ENCODE measurements at places on chromosomes 5 and 9.

DNA sequence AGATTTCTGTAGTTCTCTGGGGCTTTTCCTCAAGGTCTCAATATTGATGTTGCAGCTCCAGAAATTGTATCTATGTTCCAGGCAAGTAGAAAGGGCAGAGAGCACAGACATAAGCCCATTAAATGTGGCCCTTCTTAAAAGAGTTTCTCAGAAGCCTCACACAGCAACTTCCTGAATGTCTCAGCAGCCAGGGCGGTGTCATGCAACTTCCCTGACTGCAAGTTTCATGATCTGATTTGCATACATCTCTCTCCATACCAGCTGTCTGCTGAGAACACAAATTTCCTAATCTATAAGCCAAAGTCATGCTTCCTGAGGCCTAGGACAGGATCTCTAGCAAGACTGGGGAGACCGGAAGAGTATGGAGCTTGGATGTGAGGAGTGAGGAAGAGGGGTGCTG, 13.0 kb downstream of the RGS7BP start:
- DNase-seq: no peak

- no peak for DNase-seq
These were observed 140.9 kb upstream of the GAS1 start for GRCh38 chr9:87088192-87088591.

GRCh38 chr5:27465140-27465539, 426.8 kb upstream of the CDH9 start:
- DNase-seq: no peak

DNA sequence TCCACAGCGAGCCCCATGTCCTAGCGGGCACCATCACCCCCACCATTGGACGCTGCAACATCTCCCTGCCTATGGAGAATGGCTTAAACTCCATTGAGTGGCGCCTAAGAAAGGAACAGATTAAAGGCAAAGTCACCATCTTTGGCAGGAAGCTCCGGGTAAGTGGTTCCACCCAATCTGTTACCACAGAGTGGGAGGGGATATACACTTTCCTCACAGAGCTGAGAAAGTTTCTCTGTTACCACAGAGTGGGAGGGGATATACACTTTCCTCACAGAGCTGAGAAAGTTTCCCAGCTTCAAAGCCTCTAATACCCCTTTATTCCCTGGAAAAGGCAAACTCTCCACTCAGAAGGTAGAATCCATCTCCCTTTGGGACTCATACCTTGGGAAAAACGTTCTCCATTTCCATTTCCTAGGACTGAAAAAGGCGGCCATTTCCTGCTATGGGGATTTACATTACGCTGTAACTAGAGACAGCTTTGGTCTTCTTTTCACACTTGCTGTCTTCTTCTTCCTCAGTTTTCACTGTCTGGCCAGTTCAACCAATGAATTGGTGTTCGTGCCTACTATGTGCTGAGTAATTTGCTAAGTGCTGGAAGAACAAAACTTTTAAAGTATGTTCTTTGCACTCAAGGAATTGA, 63.4 kb upstream of the WWC1 start:
- peak; percentile 92 for DNase-seq

GRCh38 chr9:5326893-5327548, 12.7 kb downstream of the RLN1 start:
- no peak for DNase-seq

- DNase-seq: no peak
These were observed 11.2 kb upstream of the ANXA6 start for GRCh38 chr5:151168602-151169344.

GRCh38 chr5:72363166-72363802, 43.1 kb downstream of the PTCD2 start:
- no peak for DNase-seq

GRCh38 chr5:132267166-132267739, 9.8 kb downstream of the PDLIM4 start:
- no peak for DNase-seq

DNA sequence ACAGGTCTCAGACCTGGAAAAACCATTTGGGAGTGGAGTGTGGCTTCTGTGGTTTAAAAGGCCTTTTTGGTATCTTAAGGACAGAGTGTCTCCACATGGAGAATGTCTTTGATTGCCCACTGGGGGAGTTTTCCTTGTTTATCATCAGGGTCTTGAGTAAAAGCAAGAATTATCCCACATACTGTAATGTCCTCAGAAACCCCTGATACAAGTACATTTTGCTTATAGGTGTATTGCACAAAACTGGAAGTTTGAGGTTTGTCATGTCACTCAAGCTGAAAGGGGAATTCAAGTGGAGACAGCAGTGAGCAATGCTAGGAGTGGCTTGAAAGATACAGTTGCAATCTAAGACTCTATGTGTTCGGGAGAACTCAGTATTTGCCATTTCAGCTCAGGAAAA, 62.7 kb upstream of the GRAMD2B start:
- DNase-seq: peak; percentile 86

DNA sequence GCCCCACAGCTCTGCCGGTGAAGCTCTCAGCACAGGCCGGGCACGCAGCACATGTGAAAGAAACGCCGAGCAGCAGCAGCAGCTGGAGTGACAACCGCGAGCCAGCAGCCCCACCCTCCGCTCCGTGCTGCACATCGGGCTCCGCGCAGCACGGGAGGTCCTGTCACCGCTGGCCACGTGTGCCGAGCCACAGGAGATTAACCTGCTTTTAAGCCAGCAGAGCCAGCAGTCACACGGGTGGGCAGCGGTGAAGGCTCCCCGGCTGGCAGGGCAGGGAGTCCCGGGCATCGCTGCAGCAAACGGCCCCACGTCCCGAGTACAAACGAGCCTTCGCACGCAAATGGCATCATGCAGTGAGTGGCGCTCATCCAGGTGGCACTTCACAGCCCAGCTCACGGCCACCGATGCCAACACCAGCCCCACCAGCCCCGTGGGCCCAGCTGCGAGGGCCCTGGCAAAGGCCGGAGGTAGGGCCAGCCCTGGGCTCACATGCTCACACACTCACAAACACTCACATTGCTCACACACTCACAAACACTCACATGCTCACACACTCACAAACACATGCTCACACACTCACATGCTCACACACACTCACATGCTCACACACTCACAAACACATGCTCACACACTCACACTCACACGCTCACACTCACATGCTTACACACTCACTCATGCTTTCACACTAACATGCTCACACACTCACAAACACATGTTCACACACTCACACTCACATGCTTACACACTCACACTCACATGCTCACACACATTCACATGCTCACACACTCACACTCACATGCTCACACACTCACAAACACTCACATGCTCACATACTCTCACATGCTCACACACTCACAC, 11.1 kb downstream of the CCDC187 start:
- DNase-seq: no peak

DNA sequence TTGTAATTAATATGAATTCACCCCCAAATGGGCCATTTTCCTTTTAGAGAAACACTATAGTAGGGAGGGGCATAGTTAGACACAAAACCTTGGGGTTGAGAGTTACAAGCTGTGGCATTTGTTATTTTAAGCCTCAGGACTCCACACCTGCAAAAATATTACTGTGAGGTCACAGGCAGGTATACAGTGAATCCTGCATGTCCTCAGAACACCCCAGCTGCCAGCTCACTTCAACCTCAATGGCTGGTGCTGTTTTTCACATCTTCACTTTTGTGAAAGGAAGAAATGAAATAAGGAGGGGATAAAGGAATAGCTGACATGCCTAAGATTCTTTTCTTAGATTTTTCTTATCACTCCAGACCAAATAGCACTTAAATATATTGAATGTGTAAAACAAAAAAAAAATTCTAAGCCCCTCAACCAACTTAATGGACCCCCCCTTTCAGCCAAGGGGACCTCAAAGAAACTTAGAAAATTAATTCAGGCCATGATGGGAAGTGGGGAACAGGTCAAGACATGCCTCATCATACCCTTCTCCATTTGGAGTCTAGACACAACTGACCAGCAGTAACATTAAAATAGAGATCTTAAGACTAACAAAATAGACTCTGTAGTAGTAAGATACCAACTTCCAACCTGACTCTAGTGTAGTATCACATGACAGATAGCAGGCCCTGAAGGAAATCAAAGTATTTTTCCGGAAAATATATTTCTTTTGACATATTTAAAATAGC, 9.2 kb downstream of the C9orf85 start:
- no peak for DNase-seq

- no peak for DNase-seq
These were observed 18.7 kb upstream of the CLPTM1L start for GRCh38 chr5:1363581-1363980.

DNA sequence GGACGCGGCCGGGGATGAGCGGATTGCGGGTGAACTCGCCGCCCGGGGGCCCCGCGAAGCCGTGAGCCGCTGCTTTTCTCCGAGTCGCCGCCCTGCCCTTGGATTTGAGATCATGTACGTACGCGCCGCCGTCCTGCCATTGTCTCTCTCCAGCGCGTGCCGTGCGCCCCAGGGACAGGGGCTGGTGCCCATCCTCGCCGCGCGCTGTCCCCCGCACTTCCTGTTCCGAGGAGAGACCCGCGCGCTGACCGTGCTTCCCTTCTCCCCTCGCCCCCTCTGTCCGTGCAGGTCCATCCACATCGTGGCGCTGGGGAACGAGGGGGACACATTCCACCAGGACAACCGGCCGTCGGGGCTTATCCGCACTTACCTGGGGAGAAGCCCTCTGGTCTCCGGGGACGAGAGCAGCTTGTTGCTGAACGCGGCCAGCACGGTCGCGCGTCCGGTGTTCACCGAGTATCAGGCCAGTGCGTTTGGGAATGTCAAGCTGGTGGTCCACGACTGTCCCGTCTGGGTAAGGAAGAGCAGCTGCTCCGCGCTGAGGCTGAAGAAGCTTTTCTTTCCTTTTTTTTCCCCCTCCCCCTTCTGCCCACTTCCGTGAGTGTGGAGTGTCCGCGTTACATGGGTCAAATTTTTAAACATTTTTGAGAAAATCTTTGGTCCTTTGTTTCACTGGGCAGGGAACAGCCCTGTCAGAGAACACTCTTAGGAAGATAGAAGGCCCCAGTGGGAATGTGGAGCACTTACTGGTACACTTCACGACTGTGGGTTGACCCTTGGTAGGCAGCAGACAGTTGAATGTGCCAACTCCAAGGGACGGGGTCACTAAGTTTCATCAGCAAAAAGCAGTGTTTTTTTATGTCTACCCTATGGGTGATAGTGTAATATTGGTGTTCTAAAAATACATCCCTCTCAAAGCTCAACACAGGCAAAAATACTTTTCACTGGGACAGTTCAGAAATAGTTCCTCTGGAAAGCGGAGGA, 727 bp downstream of the RHOBTB3 start:
- peak; percentile 33 for DNase-seq

GRCh38 chr5:146732962-146733361, 145.6 kb downstream of the PPP2R2B start:
- DNase-seq: peak; percentile 7

GRCh38 chr9:21326526-21327139, 8.6 kb downstream of the KLHL9 start:
- peak; percentile 53 for DNase-seq

DNA sequence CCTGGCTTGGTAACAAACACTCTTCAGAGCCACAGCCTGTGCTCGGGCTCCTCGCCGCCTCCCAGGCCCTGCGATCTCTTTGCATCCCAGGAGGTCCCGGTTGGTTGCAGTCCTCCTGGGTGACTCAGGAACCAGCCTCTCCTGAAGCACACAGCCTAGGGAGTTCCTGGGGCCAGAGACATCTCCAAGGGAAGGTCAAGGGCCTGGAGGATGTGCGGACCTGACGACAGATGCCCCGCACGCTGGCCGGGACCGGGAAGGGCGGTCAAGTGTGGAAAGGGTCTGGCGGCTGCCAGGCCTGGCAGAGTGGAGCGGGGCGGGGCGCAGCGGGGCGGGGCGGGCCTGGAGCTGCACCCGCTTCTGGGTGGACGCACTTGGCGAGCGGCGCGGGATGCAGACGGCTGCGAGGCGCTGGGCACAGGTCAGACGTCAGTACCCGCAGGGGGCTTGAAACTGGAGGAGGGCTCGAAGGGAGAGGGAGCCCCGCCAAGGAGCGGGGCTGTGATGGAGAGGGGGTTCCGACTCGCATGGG, 45.0 kb upstream of the PRSS3 start:
- no peak for DNase-seq

- DNase-seq: peak; percentile 85
These were observed 2.8 kb downstream of the GM2A start for GRCh38 chr5:151255621-151256286.

DNA sequence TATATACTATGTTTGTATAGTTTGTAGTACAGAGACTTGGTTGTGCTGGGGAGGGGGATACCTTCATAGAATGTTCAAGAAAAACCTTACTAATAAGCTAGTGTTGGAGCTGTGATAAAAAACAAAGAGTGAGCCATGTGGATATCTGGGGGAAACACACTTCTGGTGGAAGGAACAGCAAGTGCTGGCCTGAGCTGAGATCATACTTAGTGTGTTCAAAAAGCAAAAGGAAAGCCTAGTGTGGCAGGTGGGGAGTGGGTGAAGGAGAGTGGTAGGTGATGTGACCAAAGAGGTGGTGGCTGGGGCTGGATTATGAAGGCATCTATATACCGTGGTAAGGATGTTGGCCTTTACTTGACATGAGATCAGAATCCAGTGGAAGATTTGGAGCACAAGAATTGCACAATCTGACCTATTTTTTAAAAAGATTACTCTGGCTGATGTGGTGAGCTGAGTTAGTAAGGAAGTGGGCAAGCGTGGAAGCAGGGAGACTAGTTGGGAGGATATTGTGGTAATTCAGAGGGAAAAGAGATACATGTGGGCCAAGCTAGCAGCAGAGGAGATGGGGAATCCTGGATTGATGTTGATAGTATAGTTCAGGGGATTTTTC, 26.6 kb downstream of the PALM2AKAP2 start:
- no peak for DNase-seq

DNA sequence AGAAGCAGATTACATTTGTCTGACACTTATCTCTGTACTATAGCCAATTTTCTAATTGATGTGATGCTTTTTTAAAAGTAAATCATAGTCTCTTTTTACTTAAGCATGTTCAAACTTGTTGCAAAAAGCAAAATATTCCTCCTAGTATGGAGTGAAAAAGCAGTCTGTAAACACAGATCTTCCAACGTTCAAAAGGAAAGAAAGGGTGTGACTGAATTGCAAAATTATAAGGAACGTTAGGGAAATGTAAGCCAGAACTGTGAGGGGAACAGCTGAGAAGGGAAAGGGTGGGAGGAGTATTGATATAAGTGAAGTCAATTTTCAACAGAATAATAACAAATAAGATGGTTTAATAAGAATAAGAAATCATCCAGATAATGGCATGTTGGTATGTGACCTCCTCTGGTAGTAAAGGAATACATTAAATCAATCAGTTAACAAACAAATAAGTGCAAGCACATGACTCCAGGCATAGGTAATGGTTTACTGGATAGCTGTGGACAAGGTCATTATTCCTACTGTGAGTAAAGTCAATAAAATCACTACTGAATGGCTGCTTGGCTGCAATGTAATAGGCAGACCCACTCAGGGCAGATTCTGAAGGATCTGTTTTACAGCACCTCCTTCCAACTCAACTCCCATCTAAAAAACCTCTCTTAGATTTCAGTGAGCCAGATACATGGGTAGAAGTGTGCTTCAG, 239.1 kb upstream of the NMUR2 start:
- no peak for DNase-seq
